ENCODE measurements at places on chromosomes 7 and 10. TPM values are rescaled to one million over a fixed set of nuclear protein-coding genes. Genes with fewer than 3 reads are reported as not detected.

ZNF33B gene
- total RNA-seq = 6.5 TPM

TEX47 gene
- not detected for total RNA-seq

TSPAN33 gene
- total RNA-seq = 0.11 TPM

SUFU gene
- total RNA-seq = 2.2 TPM

DPYSL4 gene
- 2.3 TPM for total RNA-seq

NKX1-2 gene
- total RNA-seq = not detected

MSMB gene
- total RNA-seq = not detected
